ENCODE measurements at places on chromosomes 2 and 18.

DNA sequence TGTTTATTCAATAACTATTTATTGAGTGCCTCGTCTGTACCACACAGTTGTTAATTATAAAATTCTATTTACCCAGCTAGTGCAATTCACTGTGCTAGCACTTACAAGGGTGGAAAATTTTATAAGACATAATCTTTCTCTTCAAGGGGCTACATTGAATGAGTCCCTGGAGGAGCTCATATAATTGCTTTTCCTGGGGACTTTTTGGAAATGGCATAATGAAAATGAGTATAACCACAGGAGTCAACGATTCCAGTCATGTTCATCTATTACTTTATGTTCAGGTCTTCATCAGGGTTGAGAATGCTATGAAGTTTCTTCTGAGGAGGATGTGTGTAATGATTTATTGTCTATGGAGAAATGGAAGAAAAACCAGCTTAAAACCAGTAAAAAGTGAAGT is 52.9 kb upstream of the TMEM200C start:
- no peak for DNase-seq

GRCh38 chr18:79615091-79615490 is 64.5 kb upstream of the CTDP1 start:
- DNase-seq, result no peak

- DNase-seq, result no peak
These were observed 135.5 kb downstream of the PDE1A start for GRCh38 chr2:182291296-182291695.

GRCh38 chr2:74777161-74777900 is 56.6 kb upstream of the HK2 start:
- DNase-seq, result no peak

- no peak for DNase-seq
These were observed 233.9 kb downstream of the SLC4A3 start for GRCh38 chr2:219861307-219861706.

- DNase-seq, result no peak
These were observed 766.4 kb downstream of the BCL11A start for GRCh38 chr2:59787095-59787494.

GRCh38 chr2:209767316-209767715 is 4.3 kb upstream of the UNC80 start:
- DNase-seq, result no peak

DNA sequence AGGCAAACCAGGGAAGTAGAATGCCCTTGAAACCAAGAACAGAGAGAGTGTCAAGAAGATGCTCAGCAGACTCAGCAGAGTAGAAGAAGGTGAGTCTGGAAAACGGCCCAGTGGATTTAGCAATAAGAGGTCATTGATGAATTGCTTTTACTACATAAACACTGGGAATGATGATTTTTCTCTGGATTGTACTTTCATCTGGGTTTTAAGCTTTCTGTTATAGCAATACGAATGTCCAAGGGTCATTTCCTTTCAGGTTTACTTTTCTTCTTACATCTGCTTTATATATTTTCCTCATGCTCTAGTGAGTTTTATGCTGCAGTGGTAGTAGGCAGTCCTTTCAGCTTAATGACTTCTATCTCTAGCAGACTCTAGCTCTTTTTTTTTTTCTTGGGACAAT is 16.9 kb downstream of the EML6 start:
- DNase-seq, result no peak

- DNase-seq, result no peak
These were observed 13.5 kb downstream of the TNFRSF11A start for GRCh38 chr18:62338446-62339105.
